Activated T-helper 1 cell treated with anti-CD3 and anti-CD28 coated beads, Interleukin-12 subunit alpha, Interleukin-12 subunit beta, Interleukin-2, Interleukin-4 antibody, amounts not matched to agents 30 ng/mL and 10 ng/mL and 1 ng/mL, durations not matched to agents 14 hours and 24 hours and 36 hours (primary cell): ENCODE measurements at places on chromosomes 2 and 18.

GRCh38 chr2:68745006-68745405, 10.4 kb downstream of the ARHGAP25 start:
- no peak for DNase-seq

DNA sequence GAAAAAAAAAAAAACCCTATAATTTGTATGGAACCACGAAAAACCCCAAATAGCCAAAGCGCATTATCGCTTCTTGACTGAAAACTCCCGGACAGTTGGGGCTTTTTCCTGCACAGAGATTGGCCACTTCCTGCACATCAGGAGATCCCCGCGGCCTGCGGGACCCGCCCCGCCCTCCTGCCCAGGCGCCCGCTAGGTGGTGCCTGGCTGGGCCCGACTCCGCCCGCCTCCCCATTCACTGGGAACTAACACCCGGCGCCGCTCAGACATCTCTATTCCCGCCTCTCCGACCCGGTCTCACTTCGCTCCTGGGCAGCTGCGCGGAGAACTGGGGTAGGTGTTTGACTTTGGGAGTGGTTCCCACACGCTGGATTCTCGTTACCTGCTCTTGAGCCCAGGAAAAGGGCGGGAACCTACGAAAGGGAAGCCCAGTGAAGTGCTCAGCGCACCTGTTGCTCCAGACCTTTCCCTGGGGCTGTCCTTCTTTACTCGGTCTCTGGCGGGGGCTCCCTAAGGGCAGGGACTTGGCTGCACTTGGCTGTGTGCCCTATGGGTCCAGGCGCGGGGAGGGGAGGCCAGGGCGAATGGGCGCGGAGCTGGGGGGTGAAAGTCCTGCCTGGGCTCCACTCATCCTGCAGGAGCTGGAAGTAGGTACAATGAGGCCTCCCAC, at the start of gene HMSD:
TSS of gene HMSD (plus strand) at position 234 of the 670 bp plus-strand sequence. CDS start 4,155 bp downstream, outside the sequence.
- DNase-seq = peak; percentile 68

DNA sequence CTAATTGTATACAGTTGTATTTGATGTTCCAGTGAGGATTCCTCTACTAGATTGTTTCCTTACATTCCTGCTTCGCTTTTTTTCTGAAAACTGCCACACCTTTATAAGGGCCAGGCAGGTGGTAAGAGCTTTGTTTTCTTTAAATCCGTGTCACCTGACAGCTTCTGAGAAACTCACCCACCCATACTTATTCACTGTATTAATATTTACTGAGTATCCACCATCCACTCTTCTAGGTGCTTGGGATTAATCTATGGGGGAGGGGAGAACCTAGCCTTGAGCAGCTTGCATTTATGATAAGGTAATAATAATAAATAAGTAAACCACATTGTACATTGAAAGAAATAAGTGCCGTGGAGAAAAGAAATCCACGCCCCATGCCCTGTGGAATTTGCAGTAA, 174.7 kb upstream of the AGAP1 start:
- no peak for DNase-seq

DNA sequence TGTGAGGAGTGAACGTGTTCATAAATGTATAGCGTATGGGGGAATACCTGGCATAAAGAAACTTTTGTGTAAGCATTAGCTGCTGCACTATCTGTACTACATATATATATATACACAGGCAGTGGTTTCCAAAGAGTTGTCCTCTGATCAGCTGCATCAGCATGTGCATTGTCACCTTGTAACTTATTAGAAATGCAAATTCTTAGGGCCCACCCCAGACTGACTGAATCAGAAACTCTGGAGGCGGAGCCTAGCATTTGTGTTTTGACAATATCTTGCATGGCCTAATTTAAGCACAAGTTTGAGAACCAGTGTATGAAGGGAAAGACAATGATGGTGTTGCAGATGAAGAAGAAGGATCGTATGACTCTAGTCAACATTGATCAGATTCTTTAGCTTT, 299.5 kb downstream of the CCDC102B start:
- DNase-seq = no peak

- DNase-seq = no peak
Observed at GRCh38 chr2:3340144-3340543, 37.5 kb downstream of the EIPR1 start.

- no peak for DNase-seq
Observed at GRCh38 chr18:74834424-74835309, 237.0 kb downstream of the ZNF407 start.

- no peak for DNase-seq
Observed at GRCh38 chr2:85410584-85411404, 628 bp upstream of the CAPG start.

GRCh38 chr2:143085125-143085784, 44.0 kb upstream of the ARHGAP15 start:
- DNase-seq = no peak

DNA sequence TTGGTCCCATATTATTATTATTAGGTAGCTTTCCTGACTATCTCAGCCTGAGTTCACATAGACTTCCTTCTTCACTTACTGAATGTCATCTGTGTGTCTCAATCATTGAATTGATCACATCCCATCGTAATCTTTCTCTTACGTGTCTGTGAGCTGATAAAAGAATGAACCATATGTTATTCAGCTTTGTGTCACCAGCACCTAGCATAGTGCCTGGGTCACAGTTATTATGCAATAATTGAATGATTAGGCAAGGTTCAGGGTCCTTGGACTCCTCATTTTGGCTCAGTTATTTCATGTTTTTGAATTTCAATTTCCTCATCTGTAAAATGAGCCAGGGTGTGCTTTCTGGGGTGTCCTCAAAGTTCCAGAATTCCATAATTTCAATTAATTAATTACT, 107.2 kb downstream of the ZEB2 start:
- no peak for DNase-seq

DNA sequence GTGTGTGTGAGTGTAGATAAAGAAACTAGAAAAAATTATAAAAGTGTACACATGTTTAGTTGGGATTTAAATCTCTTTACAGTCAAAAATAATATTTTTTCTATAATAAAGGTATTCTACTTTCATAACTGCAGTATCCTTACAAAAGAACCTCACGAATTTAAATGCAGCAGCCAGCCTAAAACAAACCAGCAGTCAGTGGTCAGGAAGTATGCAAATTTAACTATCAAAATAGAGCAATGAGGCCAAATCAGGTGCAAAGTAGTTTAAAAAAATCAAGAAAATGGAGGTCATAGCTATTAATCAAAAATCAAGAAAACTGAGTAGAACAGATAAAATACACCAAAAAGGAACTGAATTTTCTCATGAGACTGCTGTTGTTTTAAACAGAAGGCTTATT, 407.1 kb downstream of the CDH19 start:
- no peak for DNase-seq

DNA sequence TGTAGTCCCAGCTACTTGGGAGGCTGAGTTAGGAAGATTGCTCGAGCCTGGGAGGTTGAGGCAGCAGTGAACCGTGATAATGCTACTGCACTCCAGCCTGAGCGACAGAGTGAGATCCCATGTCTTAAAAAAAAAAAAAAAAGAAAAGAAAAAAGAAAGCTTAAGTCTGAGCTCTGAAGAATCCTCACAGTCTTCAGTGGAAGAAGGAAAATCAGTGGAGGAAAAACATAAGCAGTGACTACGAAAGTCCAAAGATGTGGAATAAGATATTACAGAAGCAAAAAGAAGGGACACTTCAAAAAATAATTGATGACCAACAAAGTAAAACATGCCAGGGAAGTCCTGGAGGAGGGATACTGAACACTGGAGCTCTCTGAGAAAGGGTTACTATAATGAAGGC, 2.8 kb upstream of the PCGF1 start:
- DNase-seq = no peak

DNA sequence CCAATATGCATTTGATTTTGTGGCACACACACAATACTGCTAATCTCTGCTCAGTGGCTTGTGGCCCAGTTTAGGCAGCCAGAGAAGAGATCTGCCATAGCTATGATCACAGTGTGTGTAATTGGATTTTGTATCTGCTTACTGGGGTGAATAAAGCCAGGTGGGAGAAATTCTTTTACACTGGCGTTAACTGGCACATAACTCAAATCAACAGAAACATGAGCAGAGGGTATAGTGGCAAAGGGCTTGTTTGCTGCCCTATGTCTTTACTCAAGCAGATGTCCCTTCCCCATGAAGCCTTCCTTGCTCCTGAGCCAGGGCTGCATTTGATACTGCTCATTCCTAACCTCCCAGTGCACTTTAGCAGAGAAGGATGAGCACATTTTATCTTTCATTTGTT, 28.5 kb downstream of the STON1 start:
- no peak for DNase-seq

GRCh38 chr2:98020992-98021713, 25.4 kb upstream of the TMEM131 start:
- DNase-seq = no peak

DNA sequence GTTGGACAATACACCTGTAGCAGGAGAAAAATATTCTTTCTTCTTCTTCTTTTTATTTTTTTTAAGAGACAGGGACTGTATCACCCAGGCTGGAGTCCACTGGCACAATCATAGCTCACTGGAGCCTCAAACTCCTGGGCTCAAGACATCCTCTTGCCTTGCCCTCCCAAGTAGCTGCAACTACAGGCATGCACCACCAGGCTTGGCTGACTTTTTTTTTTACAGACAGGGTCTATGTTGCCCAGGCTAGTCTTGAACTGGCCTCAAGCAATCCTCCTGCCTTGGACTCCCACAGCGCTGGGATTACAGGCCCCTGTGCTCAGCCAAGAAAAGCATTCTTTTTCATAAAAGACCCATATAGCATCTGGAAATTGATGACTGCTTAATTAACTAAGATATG, 17.1 kb upstream of the ARHGAP28 start:
- DNase-seq = no peak

- no peak for DNase-seq
Observed at GRCh38 chr18:54032412-54032811, 192.1 kb downstream of the MBD2 start.

- DNase-seq = no peak
Observed at GRCh38 chr2:21924640-21925285, 801.0 kb downstream of the TDRD15 start.

- DNase-seq = no peak
Observed at GRCh38 chr2:27369471-27370025, 590 bp downstream of the EIF2B4 start.

GRCh38 chr18:23237524-23238151, 102.4 kb downstream of the CABLES1 start:
- DNase-seq = peak; percentile 28

DNA sequence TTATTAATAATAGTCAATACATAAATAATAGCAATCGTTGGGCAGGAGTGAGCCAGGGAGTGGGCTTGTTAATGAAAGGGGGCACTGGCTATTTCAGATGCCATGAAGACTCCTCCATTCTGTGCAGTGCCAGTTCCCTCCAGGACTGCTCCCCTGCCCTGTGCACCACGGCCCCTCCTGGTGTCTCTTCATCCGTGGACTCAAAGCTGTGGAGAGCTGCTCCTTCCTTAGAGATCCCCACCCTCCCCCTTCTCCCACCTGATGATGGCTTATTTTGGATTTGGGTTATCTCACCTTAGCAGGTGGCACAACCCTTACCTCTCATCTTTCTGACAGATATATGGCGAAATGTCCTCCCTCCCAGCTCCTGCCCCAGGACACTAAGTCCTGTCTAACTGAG, 3.1 kb upstream of the CELF4 start:
- DNase-seq = no peak

GRCh38 chr2:127790694-127791529, 20.1 kb downstream of the WDR33 start:
- DNase-seq = no peak

GRCh38 chr2:200749631-200750322, 61.9 kb upstream of the BZW1 start:
- DNase-seq = no peak

DNA sequence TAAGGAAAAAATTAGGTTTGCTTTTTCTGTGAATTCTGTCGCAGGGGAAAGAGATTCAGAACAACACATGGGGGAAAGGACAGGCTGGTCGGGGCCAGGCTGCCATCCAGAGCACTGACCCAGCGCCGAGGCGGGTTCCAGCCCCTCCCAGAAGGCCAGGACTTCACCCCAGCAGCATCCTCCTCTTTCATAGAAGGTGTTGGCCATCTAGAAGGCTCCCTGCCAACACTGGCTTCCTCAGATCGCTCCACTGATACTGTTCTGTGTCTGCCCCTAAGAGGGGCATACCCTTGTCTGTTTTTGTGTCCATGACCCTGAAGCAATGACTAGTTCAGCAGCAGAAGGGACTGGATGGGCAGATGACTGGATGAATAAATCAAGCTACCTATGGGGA, 144.5 kb downstream of the HDAC4 start:
- DNase-seq = no peak

- DNase-seq = no peak
Observed at GRCh38 chr2:71696381-71696780, 243.0 kb downstream of the DYSF start.

GRCh38 chr2:220002699-220003098, 375.3 kb downstream of the SLC4A3 start:
- no peak for DNase-seq

GRCh38 chr2:171652416-171652785, 34.9 kb upstream of the DYNC1I2 start:
- DNase-seq = no peak

DNA sequence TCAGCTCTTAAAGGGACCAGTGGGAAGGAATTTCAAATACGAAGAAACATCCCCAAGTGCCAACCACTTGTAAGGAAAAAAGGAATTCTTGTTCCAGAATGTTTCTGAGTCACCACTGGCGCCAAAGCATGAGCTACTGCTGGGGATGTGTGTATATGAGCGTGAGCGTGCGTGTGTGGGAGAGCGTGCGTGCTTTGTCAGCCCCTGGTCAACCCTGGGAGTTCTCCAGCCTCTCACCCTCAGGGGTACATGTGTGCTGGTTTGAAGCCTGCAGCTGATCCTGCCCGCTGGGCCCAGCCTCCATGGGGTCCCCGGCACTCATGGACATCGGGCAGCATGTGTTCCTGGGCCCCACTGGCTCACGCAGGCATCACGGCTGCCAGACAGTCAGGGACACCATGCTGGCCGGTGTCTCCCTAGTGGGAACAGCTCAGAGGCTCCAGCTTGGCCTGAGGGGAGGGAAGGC, 17.1 kb downstream of the HS6ST1 start:
- DNase-seq = no peak

DNA sequence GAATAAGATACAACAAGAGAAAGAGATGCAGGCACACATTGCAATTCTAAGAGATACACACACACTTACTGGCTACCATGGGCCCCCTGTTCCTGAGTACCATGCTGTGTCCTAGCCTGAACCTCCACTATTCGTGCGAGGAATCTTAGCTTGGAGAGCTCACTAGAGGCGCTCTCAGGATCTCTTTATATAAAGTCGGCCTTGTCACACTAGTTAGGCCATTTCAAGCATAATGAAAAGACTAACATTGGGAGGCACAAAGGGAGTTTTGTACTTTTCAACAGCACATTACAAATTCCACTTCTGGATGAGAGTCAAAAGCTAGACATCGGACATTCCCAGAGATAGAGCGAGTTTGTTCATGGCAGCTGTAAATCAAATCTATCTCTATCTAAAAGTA, 365.2 kb downstream of the DSEL start:
- no peak for DNase-seq

DNA sequence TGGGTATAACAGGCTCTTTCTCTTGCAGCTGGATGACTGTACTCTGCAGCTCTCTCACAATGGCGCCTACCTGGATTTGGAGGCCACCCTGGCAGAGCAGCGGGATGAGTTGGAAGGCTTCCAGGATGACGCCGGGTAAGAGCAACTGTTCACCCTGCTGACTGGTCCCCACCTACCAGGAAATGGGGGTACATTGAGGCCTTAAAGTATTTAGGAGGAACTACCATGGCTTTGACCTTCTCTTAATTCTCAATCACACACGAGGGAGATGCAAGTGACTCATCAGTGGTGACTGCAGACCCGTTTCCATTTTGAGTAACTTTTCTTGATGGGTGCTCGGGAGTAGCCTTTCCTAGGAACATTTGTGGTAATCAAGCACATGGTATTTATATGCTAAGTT, 58.0 kb downstream of the FHOD3 start:
- DNase-seq = no peak

- no peak for DNase-seq
Observed at GRCh38 chr2:38497670-38498037, 105.1 kb downstream of the HNRNPLL start.
